ENCODE measurements at places on chromosomes 13 and 19. TPM values are rescaled to one million over a fixed set of nuclear protein-coding genes. Genes with fewer than 3 reads are reported as not detected.

ZNF723 gene
- polyA plus RNA-seq, result not detected

DNA sequence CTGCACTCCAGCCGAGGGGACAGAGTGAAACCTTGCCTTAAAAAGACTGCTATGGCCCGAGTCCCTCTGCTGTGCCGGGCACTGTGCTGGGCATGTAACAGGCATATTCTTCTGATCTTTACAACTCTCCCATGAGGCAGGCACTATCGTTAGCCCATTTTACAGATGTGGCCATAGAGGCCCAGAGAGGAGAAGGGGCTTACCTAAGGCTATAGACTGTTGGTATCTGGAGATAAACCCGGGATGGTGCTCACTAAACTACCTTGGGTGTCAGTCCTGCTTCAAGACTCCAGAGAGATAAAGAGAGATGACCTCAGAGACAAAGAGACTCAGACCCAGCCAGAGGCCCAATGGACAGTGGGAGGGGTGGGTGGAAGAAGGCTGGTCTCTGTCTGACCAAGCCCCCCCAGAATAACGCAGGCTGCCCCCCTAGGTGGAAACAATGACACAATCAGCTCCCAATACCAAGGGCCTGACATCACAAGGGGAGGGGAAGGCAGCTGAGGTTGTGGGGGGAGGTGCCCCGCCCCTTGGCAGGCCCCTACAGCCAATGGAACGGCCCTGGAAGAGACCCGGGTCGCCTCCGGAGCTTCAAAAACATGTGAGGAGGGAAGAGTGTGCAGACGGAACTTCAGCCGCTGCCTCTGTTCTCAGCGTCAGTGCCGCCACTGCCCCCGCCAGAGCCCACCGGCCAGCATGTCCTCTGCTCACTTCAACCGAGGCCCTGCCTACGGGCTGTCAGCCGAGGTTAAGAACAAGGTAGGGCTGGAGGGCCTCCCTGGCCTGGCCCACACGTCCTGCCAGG lies at the start of gene CNN1:
TSS of gene CNN1 (plus strand) at position 620 of the 805 bp plus-strand sequence. CDS start at position 697, 77 bp downstream.
- DNase-seq, result peak; percentile 98

GRCh38 chr19:3272952-3273351 lies 48.5 kb downstream of the CELF5 start:
- DNase-seq, result no peak

GRCh38 chr19:47243364-47243775 lies 12.4 kb upstream of the BBC3 start:
- DNase-seq, result no peak

JSRP1 gene
- 1.0 TPM for polyA plus RNA-seq

DNA sequence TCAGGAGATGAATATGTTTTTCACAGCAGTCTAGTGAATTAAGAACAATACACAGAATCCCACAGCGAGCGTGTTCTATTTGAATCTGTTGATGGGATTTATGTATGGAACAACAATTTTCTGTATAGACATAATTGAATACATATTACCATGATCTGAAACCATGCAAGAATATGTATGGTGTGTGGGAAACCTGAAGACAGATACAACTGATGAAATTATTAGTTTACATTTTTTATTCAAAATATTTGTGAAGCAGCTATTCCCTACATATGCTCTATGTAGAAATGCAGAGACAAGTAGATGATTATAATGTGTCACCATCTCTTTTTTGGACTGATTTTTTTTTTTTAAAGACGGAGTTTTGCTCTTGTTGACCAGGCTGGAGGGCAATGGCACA lies 91.8 kb downstream of the DNAJC15 start:
- no peak for DNase-seq

DNA sequence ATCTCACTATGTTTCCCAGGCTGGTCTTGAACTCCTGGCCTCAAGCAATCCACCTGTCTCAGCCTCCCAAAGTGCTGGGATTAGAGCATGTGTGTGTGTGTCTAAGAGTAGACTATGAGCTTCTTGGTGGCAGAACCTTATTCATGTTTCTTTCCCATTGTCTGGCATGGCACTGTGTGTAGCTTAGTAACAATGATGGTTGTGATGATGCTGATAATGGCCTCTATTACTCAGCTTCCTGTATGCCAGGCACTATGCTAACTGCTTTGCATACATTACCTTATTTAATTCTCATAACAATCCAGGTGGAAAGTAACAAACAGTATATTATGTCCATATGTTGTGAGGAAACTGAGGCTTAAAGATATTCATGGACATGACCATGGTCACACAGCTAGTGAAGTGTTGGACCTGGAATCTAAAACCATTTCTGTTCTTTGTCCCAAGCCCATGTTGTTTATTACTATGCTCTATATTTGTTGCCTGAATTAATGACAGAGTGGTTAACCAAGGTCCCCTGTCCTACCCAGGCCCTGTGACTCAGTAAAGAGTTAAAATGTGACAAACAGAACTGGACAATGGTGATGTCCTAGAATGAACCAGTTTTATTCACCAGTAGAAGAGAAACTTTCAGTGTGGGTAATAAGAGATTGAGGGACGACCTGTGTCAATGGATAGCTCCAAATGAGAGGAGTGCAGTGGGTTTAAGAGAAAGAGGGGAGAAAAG lies 109.6 kb downstream of the KLF5 start:
- no peak for DNase-seq

ZNF549 gene
- polyA plus RNA-seq, result 0.46 TPM

DNA sequence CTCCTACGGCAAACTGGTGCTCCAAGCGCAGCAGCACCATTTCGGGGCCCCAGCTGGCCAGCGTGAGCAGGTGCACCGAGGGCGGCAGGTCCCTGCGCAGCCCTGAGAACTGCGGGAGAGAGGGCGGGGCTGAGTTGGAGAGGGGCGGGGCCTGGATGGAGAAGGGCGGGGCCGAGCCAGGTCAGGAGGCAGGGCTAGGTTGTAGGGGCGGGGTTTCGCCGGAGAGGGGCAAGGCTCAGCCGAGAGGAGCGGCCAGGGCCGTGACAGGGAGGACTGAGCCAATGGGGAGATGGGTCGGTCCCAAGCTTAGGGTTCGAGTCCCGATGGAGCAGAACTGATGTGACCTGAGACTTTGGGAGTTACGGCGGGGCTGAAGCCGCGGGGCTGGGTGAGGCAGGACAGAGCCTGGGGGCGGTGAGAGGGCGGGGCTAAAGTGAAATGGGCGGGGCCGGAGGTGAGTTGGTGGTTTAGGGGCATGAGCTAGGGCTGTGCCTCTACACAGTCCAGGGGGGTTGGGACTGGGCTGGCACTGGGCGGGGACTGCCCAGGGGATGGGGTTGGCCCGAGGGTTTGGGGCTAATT lies 19.0 kb downstream of the MAN2B1 start:
- peak; percentile 83 for DNase-seq

DNA sequence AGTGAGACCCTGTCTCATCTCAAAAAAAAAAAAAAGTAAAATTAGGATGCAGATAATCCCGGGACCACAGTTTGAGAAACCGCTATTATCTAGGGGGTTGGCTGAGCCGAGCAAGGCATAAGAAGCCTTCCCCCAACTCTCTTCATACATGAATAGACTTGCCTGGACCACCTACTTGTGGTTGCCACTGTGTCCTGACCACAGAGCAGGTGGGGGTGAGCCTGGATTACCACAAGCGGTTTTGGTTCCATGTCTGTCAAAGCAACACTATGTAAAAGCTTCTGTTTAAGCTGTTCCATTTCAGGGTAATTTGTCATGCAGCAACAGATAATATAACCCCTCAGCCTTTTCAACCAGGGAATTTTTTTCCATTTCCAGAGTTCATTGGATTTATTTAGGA lies 3.3 kb upstream of the NAPA start:
- no peak for DNase-seq

DNA sequence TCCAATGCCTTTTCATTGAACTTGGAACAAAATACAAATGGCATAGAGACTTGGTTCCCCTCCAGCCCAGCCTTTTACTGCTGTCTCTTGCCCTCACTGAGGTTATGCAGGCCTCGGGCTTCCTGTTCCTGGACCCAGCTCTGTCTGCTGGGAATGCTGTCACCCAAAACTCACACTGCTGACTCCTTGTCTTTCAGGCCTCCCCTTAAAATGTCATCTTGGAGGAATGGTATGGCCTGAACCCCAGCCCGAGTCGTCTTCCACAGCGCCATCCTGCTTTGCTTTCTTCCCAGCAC lies 9.7 kb upstream of the ANKRD10 start:
- no peak for DNase-seq

- DNase-seq, result no peak
These were observed 81.8 kb upstream of the CLDN10 start for GRCh38 chr13:95470574-95471366.

ELSPBP1 gene
- not detected for polyA plus RNA-seq

- DNase-seq, result no peak
These were observed 67.8 kb downstream of the SUCLA2 start for GRCh38 chr13:47932950-47933923.

EPN1 gene
- 146 TPM for polyA plus RNA-seq

ZFP14 gene
- polyA plus RNA-seq, result 0.92 TPM

DNA sequence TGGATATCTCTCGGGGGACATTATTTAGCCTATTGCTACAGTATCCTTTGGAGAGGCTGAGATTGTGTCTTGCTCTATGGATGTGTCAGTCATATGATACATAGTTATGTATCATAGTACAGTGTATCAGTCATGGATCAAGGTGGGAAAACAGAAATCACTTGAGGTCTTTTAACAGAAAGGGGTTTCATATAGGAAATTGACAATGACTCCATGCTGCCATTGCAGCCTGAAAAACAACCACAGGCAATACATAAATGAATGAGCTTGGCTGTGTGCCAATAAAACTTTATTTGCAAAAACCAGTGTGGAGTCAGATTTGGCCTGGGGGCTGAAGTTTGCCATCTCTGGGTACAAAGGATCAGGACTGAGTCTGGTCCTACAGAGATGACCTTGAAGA lies 35.4 kb downstream of the COLGALT1 start:
- no peak for DNase-seq

GRCh38 chr19:45729800-45730290 lies 851 bp downstream of the FBXO46 start:
- no peak for DNase-seq

GRCh38 chr19:3555653-3556422 lies 1.5 kb downstream of the MFSD12 start:
- DNase-seq, result no peak

DNA sequence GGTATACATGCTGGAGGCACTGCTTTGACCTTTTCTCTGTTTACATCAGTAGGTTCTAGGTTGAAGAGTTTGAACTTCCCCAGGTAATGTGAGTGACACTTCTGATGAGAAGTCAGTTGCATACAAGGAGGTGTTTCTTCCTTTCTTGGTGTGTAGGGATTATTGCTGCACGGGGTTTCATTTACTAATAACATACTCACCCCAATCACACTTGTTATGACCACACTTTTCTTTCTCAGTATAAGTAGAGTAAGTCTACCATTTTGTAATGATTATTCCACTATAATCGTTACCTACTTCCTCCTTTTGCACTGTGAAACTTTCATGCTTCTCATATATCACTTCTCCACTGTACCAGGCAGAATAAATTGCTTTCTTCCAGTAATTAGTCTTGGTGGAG lies 138.0 kb downstream of the TNFSF13B start:
- DNase-seq, result no peak

DNA sequence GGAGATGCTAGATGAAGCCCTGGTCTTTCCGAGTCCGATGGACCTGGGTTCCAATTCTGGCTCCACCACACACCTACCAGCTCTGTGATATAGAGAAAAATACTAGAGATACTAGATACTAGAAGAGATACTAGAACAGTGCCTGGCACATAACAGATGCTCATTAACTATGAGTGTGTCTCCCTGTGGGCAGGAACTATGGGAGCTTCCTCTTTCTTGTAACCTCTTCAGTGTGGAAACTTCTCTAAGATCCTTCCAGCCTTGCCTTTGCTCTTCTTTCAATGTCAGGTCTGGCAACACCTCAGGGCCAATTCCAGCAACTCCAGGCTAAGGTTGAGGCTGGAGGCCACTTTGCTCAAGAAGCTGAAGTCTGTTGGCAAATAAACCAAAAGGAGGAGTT lies 143.9 kb downstream of the KATNAL1 start:
- DNase-seq, result no peak

DNA sequence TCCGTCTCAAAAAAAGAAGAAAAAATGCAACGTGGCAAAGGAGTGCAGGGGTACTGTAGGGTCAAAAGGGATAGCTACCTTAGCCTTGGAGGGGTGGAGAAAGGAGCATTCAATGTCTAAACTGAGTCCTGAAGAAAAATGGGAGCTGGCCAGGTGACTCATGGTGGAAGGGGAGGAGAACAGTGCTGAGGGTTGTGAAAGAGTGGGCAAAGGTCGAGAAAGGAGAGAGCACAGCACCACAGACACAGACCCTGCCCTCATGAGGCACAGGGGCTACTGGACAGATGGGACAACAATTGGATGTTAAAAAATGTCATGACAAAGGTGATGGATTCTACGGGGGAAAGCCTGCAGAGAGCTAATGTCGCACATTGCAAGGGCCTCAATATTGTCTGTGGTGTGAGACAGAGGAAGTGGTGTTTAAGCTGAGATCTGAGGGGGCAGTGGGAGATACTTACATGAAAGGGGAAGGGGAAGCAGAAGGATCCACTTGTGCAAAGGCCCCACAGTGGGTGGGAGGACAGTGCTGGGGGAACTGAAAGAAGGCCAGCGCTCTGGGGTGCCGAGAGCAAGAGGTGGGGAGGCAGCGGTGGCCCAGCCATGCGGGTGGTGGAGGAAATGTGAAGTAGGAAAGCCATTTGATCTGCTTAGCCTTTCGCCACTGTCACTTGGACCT lies 42.9 kb upstream of the URAD start:
- DNase-seq, result peak; percentile 67

APOC1 gene
- 49.9 TPM for polyA plus RNA-seq

DNA sequence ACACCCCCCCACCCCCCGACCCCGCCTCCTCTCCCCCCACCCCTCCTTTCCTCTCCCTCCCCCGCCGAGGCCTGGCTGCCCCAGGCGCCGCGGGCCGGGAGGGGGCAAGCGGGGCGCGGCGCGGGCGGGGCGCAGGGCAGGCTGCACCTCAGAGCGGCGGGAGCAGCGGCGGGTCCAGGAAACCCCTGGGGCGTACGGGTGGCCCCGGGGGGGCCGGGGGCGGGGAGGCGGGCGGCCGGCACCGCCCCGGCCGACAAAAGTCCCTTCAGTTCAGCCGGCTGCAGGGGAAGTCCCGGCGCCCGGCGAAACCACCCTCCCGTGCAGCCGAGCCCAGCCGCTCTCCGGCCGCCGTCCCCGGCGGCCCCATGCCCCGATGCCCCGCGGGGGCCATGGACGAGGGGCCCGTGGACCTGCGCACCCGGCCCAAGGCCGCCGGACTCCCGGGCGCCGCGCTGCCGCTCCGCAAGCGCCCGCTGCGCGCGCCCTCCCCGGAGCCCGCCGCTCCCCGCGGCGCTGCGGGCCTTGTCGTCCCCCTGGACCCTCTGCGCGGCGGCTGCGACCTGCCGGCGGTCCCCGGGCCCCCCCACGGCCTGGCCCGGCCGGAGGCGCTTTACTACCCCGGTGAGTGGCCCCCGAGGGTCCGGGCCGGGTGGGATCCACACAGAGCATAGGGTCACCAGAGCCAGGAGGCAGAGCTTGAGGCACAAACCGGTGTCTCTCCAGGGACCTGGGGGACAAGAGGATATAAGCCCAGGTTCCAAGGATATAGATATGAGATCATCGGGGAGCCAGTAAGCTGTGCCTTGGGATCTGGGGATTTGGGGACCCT lies at the start of gene BCL3:
TSS of gene BCL3 (plus strand) at position 283 of the 829 bp plus-strand sequence. CDS start at position 366, 83 bp downstream.
- peak; percentile 80 for DNase-seq

GRCh38 chr19:46224773-46225172 lies 4.8 kb upstream of the IGFL1 start:
- DNase-seq, result no peak
